Forelimb muscle (tissue), 1 donor: ENCODE measurements at places on chromosomes 13 and 19.

DNA sequence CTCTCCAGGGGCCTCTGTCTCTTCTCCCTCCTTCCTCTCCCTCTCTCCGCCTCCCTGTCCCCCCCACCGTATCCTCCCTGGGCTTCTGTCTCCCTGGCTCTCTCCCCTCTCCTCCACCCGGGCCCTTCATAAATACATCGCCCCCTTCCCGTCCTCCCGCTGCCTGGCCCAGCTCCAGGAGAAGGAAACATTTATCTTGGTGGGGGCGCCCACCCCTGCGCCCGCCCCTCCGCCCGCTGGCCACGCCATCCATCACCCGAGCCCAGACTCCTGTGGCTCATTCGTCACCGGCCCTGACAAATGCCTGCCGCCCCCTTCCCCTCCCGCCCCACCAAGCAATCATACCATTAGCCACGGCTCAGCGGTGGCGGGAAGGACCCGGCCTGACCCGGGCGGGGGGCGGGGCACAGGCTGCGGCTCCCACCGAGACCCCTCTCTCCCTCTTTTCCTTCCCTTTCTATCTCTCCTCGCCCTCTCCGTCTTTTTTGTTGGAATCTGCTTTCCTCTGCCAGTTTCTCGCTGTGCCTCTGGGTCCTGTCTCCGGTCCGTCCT lies 2.6 kb upstream of the MEIS3 start:
- DNase-seq = no peak

DNA sequence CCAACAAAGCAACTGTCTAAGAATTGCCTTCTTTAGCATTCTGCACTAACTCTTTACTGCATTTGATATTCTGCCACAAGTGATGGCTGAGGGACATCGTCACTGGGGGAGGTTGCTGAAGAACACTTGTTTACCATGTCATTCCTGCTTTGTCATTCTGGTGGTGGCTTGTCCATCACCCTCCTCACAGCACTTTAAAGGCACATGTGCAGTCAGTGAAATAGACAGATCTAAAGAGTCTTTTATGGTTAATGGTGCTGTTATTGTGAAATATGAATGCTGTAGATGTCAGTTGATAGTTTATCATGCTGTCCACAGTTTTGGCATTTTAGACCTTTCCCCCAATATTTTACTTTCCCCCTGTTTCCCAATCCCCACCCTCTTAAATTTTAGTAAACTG lies 120.9 kb upstream of the TSC22D1 start:
- no peak for DNase-seq

- DNase-seq = no peak
These were observed 43.2 kb upstream of the ERICH6B start for GRCh38 chr13:45658586-45659235.

DNA sequence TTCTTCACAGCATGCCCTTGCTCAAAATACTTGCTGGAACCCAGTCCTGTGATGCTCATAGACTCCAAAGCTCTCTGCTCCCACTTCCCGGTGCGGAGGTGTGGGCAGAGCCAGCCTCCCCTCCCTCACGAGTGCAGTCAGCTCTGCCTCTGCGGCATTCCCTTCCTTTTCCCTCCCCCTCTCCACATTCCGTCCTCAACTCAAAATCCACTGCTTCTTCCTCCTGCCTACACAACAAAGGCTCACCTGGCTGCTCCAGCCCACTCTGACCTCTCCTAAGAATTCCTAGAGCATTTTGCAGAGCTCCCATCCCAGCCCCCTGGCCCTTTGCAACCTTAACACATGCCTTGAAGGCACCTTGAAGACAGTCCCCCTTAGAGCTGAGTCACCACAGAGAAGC lies 527.9 kb downstream of the MYO16 start:
- no peak for DNase-seq

GRCh38 chr19:48603449-48603848 lies 3.1 kb upstream of the SPACA4 start:
- no peak for DNase-seq

GRCh38 chr13:33108620-33109019 lies 92.4 kb downstream of the KL start:
- no peak for DNase-seq

DNA sequence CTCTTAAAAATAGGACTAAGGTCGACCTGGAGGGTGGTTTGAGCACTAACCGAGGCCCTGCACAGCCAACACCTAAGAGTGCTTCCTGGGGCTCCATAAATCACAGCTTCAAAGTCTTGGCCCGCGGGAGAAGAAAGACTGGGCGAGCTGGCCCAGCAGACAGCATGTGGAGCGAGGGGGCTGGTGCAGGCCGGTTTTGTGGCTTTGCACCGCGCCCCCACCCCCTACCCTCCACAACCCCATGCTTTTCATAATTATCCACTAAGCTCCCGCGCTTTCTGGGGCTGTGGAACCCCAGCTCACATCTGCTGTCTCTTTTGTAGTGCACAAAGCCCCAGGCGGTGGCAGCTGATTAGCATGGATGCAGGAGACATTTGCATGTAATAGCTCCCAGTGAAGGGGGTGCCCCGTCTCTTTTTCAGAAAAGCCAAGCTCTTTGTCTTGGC lies 17.1 kb downstream of the CARM1 start:
- no peak for DNase-seq

DNA sequence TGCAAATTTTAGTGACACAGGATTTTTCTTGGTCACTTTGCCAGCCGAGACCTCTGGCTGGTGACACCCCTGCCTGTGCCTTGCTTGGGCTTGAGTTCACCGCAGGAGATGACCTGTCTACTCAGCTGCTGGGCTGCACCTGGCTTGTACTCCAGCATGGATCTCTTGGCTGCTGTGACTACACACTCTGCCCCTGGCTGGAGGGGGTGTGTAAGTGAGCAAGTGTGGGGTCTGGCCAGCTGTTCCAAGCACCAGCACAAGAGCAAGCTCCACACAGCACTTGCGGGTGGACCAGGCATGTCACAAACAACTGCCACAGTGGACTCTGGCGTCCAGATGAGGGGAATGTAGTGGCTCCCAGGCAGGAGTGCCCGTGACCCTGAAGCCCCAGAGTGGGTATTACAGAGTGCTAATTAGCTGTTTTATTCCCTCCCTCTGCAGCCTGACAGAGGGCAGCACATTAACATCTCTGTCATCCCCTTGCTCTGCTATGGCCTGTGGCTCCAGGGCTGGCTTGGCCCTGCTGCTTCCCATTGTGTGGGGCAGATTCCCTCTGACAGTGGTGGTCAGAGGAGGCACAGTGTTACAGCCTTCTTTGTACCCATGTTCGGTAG lies 1387.2 kb downstream of the OLFM4 start:
- no peak for DNase-seq

GRCh38 chr19:5595129-5595528 lies 27.4 kb upstream of the TINCR start:
- no peak for DNase-seq

DNA sequence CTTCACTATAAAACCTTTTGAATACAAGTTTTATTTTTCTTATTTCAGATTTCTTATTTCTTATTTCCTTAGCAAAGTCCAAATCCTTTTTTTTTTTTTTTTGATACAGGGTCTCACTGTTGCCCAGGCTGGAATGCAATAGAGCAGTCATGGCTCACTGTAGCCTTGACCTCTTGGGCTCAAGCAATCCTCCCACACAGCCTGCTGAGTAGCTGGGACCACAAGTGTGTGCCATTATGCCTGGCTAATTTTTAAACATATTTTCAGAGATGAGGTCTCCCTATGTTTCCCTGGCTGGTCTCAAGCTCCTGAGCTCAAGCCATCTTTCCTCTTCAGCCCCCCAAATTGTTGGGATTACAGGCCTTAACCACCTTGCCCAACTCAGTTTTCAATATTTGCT lies 334.3 kb downstream of the DLEU7 start:
- no peak for DNase-seq

DNA sequence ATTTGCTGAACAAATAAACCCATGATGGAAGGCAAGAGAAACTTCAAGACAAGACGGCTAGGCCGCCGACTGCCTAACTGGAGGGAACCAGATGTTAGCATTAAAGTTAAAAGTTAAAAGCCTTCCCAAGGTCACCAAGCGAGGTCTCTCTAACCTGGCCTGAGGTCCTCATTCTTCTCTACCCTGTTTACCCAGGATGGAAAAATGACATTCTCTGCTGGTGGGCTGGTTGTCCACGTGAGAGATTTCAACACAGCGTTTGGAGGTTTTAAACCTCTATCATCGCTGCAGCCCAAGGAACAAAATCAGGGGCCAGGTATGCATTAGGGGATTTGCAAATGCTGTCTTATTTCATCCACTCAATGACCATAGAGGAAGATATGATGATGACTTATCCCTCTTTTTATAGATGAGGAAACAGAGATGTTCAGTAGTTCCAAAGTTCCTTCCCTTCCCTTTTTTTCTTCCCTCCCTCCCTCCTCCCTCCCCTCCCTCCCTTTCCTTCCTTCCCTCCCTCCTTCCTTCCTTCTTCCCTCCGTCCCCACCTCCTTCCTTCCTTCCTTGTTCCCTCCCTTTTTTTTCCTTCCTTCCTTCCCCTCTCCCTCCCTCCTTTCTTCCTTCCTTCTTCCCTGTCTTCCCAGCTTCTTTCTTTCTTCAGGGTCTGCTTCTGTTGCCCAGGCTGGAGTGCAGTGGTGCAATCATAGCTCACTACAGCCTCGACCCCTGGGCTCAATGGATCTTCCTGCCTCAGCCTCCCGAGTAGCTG lies 79.7 kb downstream of the INSR start:
- no peak for DNase-seq

DNA sequence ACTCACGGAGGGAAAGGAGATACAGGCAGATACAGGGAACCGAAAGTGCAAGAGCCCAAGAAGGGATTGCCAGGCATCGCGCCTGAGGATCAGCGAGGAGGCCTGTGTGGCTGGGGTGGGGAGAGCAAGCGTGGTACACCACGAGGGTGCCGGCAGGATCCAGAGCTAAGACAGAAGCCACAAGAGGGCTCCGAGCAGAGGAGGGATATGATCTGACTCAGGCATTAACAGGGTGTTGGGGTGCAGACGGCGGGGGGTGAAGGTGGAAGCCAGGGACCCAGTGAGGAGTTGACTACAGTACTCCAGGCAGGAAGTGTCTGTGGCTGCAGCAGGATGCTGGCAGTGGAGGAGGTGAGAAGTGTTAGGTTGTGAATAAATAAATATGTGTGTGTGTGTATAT lies 5.4 kb upstream of the PPP1R37 start:
- DNase-seq = no peak

- DNase-seq = no peak
These were observed 128.7 kb downstream of the UQCRFS1 start for GRCh38 chr19:29084266-29084665.

DNA sequence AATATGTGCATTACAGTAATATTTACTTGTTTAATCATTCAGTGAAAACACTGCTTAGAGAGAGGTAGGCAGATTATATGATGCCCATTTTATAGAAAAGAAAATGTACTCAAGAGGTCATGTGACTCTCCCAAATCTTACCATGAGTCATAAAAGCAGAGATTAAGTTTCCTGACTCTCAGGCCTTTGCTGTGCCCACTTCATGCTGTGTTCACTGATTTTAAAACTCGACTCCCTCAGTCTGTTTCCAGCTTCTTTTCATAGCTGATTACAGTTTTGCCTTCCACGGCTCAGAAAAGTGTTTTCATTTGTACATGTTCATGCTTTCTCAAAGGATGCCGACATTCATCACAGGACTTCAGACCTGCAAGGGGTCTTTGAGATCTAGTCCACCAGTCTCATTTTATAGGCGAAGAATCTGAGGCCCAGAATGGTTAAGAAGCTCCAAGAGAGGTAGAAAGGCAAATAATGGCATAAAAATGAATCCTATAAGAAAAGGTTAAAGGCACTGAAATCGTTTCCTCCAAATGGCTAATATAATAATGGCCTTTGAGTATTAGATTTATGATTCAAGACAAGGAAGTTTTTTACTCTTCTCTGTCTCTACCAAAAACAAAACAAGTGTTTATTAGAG lies 9.0 kb upstream of the IPO5 start:
- no peak for DNase-seq

DNA sequence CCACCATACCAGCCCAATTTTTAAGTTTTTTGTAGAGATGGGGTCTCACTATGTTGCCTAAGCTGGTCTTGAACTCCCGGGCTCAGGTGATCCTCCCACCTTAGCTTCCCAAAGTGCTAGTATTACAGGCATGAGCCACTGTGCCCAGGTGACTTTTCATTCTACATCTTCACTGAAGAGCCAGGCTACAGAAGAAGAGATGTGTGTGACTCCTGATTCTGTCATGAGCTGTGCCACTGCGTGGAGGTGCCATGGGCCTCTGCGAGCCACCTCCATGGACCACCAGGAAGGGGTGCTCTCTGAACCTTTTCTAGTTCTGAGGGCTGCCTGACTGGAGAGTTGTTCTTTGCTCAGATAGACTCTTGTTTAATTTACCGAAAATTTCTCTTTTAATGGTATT lies 56.6 kb upstream of the RANBP3 start:
- DNase-seq = no peak

GRCh38 chr13:43473437-43473836 lies 313.3 kb downstream of the ENOX1 start:
- no peak for DNase-seq

GRCh38 chr19:13825489-13826441 lies 30.5 kb downstream of the ZSWIM4 start:
- DNase-seq = no peak

DNA sequence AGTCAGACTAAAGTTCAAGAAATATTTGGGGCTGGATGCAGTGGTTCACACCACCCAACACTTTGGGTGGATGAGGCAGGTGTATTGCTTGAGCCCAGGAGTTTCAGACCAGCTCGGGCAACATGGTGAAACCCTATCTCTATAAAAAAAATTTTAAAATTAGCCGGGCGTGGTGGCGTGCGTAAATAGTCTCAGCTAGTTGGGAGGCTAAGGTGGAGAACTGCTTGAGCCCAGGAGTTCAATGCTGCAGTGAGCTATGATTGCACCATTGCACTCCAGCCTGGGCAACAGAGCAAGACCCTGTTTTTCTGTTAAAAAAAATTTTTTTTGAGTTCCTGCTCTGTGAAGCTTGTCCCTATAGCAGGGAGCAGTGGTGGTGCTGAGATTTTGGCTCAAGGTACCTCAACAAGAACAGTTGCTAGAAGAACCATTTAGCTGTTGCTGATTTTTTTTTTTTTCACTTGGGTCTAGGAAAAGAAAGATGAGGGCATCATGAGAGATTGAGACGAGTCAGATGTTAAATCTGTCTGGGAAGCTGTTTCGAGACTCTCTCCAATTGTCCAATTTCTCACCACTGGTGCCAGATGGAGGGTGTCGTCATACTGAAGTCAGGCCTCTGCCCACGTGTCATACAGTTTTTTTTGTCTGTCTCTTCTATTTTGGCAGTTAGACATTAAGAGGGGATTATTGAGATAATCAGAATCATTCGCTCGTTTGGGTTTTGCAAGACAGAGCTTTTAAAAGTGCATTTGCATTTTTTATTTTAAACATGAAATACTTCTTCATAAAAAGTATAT lies 3.7 kb downstream of the SLC25A42 start:
- no peak for DNase-seq
